ENCODE measurements at places on chromosomes 1 and 21. TPM values are rescaled to one million over a fixed set of nuclear protein-coding genes. Genes with fewer than 3 reads are reported as not detected.

Gene BRDT
- total RNA-seq, result not detected

Gene RHOU
- total RNA-seq, result 0.72 TPM

Gene TAS1R1
- total RNA-seq, result 0.29 TPM

Gene UTP25
- 22.1 TPM for total RNA-seq

Gene RUNX3
- total RNA-seq, result 1.8 TPM

Gene TNFRSF1B
- 11.2 TPM for total RNA-seq

Gene TCHHL1
- total RNA-seq, result not detected

- DNase-seq, result peak; percentile 92
Observed at GRCh38 chr1:27122652-27123051, 32.3 kb downstream of the SLC9A1 start.

DNA sequence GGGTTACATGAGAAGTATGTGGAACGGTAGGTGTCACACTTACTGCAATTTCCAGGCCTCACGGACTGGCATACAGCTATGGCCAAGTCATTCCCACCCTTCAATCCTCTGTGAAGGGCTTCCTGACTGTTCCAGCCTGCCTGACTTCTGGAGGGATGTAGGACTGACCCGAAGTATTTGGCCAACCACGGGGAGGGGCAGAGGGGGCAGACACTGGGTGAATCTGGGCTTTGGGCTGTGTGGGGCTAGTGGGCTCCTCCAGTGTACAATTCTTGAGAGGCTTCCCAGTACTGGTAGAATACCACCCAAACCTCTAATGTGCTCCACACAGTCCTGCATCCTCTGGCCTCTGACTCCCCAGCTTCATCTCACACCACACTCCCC is 78.2 kb downstream of the FAM78B start:
- no peak for DNase-seq

- DNase-seq, result no peak
Observed at GRCh38 chr1:71792264-71792663, 490.1 kb downstream of the NEGR1 start.

- no peak for DNase-seq
Observed at GRCh38 chr1:178451529-178451928, 45.2 kb downstream of the CLEC20A start.

- no peak for DNase-seq
Observed at GRCh38 chr1:111911776-111912515, 77.5 kb downstream of the KCND3 start.

- DNase-seq, result no peak
Observed at GRCh38 chr1:30998887-30999286, 66.6 kb downstream of the PUM1 start.

GRCh38 chr1:81800695-81801650 is at the start of gene ADGRL2:
TSS of gene ADGRL2 (plus strand) at chr1:81800934. CDS start at chr1:81836985, 36,051 bp downstream.
- DNase-seq, result peak; percentile 97

- peak; percentile 88 for DNase-seq
Observed at GRCh38 chr1:87330057-87330884, 1.6 kb downstream of the LMO4 start.

DNA sequence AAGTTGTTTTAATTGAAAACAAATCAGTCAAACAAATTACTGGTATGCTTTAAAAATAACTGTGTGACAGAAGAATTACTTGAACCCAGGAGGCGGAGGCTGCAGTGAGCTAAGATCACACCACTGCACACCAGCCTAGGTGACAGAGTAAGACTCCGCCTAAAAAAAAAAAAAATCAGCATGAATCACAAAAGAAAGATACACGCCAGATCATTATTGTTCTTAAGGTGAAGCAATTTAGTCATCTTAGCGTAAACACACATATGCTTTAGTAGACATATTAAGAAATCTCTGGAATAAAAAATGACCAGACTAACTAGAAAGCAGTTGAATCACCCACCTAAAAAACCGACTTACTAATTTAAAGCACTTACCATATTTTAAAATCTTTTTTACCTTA is 20.2 kb downstream of the RERE start:
- no peak for DNase-seq

DNA sequence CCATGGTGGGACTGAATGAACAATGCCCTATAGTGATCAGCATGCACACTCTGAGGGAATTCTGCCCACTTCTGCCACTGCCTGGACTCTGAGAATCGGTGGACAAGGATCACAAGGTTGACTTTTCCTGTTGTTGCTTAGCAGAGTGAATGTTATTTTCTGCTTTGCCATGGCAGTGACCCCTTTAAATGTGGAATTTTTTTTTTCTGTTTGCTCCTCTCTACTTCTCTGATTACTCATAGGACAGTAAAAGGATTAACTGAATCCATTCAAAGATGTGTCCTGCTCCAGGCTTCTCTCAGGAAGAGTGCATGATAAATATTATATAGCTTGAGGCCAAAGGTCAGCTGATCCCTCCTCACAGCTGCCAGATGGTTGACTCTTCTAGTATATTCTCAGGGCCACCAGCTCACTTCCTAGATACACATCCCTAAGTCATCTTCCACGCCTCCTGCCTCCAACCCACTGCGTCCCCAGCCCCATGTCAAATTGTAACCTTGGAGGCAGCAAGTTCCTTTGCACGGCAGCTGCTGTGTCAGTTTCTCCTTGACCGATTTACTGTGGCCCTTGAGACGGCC is 74.0 kb upstream of the RALGPS2 start:
- no peak for DNase-seq

DNA sequence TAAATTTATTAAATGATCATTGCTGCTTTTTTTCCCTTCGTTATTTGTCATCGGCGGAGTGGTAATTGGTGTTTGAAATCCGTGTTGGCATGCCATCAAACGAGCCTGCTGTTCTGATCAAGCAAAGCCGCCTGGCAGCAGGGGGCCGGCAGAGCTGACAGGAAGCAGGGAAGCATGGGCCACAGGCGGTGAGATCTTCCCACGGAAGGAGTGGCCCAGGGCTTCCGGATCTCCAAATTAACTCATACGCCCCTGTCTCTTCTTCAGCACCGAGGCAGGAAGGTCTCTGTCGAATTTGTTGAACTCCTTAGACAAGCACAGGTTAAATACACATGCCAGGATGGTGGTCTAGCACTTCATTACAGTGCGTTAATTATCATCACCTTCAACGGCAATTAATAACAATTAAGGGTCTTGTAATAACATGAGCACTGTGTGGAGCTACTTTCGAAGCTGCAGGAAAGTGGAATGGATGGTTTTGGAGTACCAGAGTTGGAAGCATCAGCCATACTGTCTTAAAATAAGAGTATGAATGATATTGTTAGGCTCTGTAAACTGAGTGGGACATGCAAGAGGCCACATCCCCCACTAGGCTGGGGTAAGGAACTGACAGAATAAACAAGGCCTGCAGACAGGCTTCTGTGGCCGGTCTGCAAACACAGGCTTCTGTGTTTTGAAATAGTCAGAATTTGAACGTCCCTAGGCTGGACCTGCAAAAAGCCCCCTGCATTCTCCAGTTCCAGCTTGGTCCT is 199.4 kb upstream of the DAB1 start:
- no peak for DNase-seq

DNA sequence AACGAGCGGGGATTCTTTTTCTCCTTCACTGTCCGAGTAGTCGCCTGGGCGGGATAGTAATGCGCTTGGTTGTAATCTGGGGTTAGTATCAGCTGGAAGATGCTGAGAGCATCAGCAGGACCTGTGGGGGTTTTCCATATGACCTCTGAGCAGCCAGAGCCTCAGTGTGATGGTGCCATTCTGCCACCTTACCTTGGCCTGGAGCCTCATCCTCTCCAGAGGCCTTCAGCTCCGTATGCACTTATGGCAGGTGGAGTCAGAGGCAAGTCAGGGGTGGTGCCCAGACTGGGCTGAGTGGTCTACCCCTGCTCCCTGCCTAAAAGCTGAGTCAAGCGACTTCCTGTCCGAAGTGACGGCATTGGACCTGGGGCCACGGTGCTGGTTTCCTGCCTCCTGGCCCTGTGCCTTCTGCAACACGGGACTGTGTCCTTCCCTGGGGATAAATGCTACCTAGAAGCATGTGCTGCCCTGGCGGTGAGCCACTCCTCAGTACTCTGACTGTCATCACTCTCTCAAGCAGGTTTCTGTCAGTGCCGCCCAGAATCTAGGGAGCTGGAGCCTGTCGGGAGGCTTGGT is 24.7 kb downstream of the TENT5C start:
- DNase-seq, result no peak

- no peak for DNase-seq
Observed at GRCh38 chr1:87176514-87176913, 152.2 kb upstream of the LMO4 start.

DNA sequence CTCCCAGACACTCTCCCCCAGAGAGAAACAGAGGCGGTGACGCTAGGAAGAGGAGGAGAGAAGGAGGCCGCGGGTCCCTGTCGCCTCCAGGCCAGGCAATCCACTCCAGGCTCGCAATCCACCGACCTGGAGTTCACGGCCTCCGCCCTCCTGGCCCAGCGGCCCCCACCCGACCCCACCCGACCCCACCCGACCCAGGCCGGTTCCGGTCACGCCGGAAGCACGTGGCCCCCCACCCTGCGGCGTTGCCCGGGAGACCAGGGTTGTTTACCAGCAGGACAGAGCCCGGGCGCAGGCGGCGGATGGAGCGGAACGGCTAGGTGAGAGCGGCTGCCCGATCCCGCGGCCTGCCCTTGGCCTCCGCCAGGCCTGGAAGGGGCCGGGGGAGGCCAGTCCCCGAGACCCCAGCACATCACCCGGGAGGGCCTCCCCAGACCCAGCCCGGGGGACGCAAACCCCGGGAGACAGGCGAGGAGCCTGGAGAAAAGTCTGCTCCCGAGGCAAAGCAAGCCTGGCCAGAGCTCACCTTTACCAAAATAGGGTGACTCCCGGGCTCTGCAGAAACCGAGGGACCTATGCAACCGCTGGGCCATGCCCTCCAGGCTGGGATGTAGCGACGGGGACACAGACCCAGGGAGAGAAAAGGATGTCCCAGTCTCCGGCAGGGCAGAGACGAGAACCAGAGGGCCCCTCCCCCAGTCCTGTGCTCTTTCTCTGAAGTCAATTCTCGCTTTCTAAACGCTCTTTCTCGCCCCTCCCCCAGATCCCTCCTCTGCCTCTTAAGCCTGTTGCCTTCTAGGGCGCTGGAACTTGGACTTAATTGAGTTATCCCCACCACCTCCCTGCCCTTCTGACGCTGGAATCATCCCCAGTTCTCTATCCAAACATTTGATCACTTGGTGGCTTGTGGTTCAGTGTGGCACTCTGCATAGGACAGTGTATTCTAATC is at the start of the genes PLA2G2C and UBXN10:
TSS of gene PLA2G2C (minus strand) at position 685 of the 949 bp plus-strand sequence. CDS start 9,155 bp downstream, outside the sequence.
TSS of gene UBXN10 (plus strand) at position 263 of the 949 bp plus-strand sequence. CDS start 4,466 bp downstream, outside the sequence.
- DNase-seq, result no peak

- peak; percentile 84 for DNase-seq
Observed at GRCh38 chr21:46214478-46215340, 13.9 kb downstream of the LSS start.

GRCh38 chr1:244050014-244050834 is 859 bp upstream of the ZBTB18 start:
- DNase-seq, result no peak

- DNase-seq, result peak; percentile 39
Observed at GRCh38 chr1:150875197-150876118, 941 bp downstream of the ARNT start.

DNA sequence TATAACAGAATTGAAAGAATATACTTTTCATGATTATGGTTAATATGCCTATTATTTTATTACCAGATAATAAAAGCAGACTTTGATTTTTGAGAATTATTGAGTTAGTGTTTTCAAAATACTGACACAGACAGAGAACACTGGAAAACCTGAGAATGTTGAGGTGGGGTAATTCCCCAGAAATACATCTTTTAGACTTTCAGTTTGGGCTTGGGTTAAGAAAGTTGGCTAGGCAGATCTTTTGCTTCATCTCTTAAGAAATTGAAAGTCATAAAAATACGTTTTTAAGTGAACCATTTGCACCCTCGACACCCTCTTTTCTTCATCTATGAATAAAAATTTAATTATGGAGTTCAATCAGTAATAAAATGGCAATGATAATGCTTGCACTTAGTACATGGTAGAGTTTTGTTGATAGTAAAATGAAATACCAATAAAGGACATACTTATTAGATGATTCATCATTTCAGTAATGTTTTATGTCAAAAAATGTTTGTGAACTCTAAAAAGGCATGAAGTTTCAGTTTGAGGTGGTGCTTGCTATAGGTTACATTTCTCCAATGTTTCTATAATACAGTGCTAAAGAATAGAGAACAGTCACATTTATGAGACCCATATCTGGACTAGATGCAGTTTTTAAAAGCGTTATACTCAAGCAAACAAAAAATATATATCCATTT is 1.9 kb upstream of the SAMSN1 start:
- no peak for DNase-seq

DNA sequence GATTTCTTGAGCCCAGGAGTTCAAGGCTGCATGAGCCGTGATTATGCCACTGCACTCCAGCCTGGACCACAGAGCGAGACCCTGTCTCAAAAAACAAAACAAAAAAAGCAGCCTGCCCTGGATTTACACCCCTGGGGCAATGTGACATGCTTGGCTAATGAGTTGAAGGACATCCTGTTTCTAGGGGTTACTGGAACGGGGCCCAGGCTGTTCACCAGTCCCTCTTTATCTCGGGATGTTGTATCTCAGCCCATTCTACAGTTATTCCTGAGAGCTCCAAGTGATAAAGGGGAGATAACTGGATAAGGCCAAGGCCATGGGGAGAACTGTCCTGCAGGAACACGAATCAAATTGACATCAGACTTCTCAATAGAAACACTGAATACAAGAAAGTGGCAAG is 21.7 kb upstream of the S100A2 start:
- DNase-seq, result no peak

All from osteoblast (primary cell).